ENCODE measurements at places on chromosomes 4 and X. TPM values are rescaled to one million over a fixed set of nuclear protein-coding genes. Genes with fewer than 3 reads are reported as not detected.

The GYPB gene
- total RNA-seq, result not detected

The BEND2 gene
- not detected for total RNA-seq

DNA sequence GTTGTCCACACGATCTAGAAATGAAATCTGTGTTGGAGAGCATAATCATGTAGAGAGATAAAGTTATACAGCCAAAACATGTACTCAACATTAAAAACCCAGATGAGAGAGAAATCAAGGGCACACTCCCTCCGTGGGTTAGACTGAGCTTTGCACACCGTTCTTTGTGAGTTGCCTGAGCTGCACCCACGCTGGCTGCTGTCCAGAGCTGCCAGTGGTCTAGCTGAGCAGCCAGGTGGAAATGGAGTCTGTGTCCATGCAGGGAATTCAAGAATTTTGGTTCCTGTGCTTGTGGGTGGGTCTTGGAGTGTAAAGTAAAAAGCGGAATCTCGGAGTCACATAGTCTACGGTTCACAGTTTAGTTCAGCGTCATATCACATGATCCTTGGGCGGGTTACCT lies 84.6 kb downstream of the GPR143 start:
- DNase-seq, result peak; percentile 35

GRCh38 chr4:43369036-43369594 lies 476.6 kb downstream of the GRXCR1 start:
- no peak for DNase-seq

The ANKRD37 gene
- total RNA-seq, result 9.7 TPM

The SYN1 gene
- total RNA-seq, result 1.2 TPM

DNA sequence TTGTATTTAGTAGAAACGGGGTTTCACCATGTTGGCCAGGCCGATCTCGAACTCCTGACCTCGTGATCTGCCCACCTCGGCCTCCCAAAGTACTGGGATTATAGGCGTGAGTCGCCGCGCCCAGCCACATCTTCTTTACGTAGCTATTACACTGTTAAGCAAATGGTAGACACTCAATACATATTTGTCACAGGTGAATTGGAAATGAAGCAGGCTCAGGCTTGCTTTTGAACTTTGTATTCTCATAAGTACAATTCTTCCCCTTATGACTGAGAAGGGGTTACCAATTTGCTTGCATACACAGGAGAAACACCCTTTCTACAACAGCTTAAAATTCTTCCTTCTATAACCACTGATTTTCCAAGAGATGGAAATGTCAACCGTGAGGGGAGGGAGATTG lies 787 bp upstream of the SRPX2 start:
- DNase-seq, result no peak

DNA sequence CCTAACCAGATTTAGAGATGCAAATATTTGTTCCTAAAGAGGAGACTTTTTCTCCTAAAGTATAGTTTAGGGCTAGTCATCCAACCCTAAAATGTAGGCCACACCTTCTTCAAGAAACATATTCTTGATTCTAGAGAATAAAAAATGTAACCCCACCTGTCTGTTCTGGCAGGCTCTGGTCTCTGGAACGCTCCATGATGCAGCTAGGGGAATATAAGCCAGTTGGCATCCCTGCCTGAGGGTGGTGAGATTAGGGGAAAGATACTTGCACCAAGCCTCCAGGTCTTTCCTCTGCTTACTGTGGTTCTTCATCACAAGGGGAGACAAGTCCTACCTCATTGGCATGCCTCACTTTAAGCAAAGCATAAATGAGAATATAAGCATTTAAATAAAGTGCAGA lies 21.2 kb upstream of the TBC1D9 start:
- DNase-seq, result no peak

GRCh38 chr4:148651991-148652390 lies 209.8 kb upstream of the NR3C2 start:
- no peak for DNase-seq

DNA sequence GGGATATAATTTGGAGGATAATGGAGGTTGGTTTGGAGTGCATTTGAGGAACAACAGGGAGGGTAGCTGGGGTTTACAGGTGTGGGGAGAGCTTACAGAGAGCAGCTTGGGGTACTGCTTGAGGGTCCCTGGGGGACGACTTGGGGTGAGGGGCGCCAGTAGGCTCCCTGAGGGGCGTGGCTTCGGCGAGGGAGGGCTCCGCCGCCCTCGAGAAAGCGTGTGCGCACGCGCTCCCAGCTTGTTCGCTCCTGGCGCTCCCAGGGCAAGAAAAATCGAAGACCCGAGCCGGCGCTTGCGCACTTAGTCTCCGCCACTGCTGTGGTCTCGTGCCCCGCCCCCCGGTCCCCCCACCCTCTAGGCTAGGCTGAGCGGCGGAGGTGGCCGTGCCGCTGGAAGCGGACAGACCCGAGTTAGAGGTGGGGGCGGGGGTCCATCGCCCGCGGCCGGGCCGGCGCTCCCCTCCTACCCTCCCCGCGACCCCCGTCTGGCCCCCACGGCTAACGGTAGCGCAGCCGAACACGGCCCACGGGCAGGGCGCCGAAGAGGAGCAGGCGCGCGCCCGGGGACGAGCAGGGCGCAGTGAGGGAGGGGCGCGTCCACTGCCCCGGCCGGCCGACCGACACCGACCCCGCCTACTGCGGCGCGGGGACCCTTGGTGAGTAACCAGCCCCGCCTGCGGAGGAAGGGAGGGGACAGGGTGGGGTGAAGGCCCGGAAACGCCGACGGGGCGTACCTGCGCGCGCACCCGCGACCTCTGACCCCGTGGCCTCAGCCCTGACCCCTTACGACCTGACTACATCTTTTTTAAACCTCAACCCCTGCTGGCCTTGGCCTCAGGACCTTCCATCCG lies 5.4 kb upstream of the CCDC120 start:
- DNase-seq, result peak; percentile 90

The MAGEA9B gene
- total RNA-seq, result not detected

GRCh38 chr4:58191109-58191508 lies 1080.9 kb upstream of the IGFBP7 start:
- DNase-seq, result no peak

DNA sequence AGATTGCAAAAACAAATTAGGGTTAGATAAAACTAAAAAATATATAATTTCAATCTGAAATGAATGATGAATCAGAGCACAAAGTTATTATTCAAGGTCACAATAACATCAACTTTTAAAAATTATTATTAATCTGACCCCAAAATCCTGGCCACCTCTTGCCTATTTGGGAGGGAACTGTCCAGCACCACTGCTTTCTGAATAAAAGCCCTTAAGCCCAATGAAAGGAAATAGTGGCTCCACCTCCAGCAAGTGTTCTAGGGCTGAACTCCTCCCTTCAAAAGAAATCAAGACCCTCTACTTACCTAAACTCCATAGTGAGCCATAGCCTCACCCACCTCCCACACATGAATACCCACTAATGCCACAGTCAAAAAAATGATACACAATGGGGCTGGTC lies 208.2 kb downstream of the PARM1 start:
- DNase-seq, result no peak

The KCND1 gene
- 6.3 TPM for total RNA-seq

- no peak for DNase-seq
Observed at GRCh38 chr4:83417566-83417965, 38.1 kb downstream of the HELQ start.

The PCGF3 gene
- 35.8 TPM for total RNA-seq

DNA sequence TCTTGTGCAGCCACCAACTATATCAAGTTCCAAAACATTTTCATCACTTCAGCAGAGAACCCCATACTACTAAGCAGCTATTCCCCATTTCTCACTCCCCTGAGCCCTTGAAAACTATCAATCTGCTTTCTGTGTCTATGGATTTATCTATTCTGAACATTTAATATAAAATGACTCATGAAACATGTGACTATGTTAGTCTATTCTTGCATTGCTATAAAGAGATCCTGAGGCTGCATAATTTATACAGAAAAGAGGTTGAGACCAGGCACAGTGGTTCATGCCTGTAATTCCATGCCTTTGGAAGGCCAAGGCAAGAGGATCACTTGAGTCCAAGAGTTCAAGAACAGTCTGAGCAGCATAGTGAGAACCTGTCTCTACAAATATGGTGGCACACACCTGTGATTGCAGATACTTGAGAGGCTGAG lies 10.6 kb upstream of the C1QTNF7 start:
- DNase-seq, result no peak

GRCh38 chr4:128868758-128869157 lies 59.3 kb downstream of the JADE1 start:
- no peak for DNase-seq

GRCh38 chr4:164383358-164384220 lies 370.3 kb upstream of the SMIM31 start:
- peak; percentile 77 for DNase-seq

The CT45A3 gene
- total RNA-seq, result not detected

DNA sequence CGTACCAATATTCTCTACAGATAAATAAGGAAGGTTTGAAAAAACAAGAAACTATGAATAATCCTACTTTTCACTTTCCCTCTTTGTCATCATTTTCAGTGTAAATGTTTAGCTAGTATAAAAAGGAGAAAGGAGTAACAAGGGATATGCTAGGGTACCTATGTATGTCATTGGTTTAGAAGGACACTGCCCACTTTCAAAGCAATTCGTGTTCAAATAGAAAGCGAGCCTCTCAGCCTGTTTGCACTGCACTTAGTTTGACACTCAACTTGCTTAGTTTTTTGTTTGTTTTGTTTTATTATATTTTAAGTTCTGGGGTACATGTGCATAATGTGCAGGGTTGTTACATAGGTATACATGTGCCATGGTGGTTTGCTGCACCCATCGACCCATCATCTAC lies 21.6 kb upstream of the RXFP1 start:
- DNase-seq, result no peak

DNA sequence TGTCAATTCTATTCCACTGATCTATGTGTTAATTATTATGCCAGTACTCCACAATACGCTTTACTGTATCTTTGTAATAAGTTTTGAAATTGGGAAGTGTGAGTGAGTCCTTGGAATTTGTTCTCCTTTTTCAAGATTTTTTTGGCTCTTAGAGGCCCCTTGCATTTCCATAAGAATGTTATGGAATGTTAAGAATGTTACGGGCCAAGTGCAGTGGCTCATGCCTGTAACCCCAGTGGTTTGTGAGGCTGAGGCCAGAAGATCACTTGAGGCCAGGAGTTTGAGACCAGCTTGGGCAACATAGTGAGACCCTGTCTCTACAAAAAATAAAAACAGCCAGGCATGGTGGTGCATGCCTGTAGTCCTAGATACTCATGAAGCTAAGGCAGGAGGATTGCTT lies 167.6 kb upstream of the CXorf66 start:
- no peak for DNase-seq

- DNase-seq, result no peak
Observed at GRCh38 chr4:143473334-143474126, 40.0 kb upstream of the SMARCA5 start.

The DCAF12L1 gene
- total RNA-seq, result 0.29 TPM

DNA sequence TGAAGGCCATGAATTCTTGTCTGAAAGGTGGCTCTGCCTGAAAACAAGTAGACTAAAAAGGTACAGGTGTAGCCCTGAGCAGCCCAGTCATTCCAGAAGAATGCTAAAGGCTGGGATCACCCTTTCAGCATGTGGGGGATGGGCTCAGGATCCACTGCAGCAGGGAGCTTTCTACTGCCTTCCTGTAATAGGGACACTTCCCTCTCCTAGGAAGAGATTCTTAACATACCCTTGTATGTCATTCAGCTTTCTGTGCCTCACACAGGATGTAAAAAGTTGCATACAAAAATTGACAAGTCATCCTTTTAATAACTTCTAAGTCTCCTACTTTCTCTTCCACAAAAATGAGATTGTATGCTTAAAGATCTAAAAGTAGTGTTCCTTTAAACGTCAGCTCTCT lies 123.3 kb downstream of the ZNF518B start:
- DNase-seq, result no peak

DNA sequence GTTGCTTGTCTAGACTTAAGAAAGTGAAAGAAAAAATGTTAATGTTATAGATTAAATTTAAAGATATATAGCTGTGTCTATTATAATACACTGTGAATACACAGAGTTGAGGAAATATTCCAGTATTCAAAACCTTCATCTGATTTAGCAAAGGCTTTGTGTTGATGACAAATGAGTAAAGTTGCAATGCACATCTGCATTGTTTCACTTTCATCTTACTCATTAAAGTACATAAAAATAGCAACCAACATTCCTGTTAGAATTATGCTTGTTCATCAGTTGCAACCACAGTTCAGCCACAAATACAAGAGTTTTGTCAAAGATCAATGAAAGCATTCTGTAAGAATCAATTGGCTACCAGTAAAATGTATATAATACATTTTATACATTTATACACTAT lies 346.4 kb upstream of the SLC7A11 start:
- no peak for DNase-seq

DNA sequence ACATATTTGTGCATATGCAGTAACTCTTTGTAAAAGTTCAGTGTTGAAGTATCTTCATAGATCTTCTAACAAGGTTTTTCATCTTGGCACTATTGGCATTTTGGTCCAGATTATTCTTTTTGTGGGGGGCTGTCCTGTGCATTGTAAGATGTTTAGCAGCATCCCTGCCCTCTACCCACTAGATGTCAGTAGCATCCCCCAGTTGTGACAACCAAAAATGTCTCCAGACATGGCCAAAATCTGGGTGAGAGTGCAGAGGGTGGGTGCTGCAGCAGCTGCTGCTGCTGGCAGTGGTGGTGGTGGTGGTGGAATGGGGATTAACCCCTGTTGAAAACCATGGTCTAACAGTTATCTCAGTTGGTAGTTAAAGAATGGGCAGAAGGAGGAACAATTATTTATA lies 370.0 kb downstream of the GPAT3 start:
- no peak for DNase-seq

The CXorf49 gene
- total RNA-seq, result not detected

The TEC gene
- 4.6 TPM for total RNA-seq

GRCh38 chr4:7354927-7355326 lies 79.8 kb downstream of the PSAPL1 start:
- no peak for DNase-seq

DNA sequence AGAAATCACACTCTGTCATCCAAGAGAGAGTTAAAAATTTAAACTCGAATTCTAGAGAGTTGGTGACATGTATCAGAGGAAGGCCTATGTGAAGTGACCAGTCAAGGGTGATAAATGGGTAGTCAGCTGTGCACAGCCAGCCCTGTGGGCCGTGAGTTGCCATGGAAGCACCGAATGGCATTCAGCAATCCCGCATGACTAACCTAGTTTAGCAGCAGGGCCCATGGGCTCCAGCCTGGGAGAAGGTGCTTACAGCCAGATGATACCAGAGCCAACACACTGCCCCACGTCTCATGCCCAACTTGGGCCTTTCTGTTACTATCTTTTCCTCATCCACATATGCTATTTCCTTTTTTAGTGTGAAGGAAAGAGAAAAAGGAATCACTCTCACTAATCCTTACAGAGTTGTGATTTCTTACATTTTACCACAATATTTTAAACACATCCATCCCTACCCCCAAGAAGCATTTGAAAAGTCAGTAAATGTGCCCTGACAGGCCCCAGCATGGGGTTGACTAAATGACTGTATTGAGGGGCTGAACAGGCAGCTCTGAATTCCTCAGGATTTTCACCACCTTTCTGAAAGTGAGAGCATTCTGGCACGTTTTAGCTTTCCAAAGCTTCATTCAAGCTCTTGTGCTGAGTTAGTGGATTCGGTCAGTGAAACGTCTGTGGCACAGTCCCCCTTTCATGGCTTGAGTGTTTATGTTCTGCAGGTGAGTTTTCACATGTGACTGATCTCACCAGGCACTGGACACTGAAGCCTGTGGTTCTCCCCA lies 104.2 kb downstream of the AFF1 start:
- DNase-seq, result no peak

GRCh38 chr4:23877758-23878229 lies 12.1 kb downstream of the PPARGC1A start:
- no peak for DNase-seq

- DNase-seq, result no peak
Observed at GRCh38 chrX:139483699-139484098, 46.8 kb upstream of the F9 start.

Data from posterior vena cava (tissue), 2 donors.